Stimulated activated CD4-positive, alpha-beta T cell treated with anti-CD3 and anti-CD28 coated beads, Interleukin-1b, Interleukin-23, amount 100 ng/mL, for 1 hour (primary cell): ENCODE measurements at places on chromosomes 2 and 18.

GRCh38 chr2:47950340-47951301, 44.3 kb upstream of the FBXO11 start:
- DNase-seq: no peak

DNA sequence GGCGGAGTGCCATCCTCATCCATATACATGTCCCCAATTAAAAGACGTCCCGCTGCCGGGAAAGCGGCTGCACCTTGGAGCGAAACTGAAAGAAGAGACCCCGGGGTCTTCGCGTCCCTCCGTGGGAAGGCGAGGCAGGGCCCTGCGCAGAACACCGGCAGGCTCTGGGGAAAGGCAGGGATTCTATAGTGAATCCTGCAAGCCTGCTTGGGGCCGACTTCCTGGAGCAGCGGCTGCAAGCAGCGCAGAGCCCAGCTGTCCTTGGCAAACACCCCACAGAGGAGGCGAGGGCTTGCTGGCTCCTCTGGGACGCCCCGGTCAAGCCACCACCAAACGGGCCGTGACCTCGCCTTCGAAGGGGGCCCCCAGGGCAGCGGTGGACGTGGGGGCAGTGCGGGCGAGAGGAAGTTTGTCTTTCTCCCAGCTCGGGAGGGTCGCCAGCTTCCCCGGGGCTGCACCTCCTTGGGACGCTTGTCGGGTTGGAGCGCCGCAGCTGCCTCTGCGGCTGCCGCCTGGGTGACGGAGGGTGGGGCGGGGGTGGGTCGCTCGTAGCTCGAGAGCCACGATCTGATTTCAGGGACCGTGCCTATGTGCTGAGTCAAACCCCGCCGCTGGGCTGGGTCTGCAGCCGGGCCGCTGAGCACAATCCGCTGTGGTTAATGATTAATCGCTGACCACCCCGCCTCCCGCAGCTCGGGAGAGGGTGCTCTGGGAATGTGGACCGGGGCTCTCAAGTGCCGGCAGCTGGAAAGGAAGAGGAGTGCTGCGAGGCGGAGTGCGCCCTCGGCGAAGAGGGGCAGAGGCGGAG, 486 bp upstream of the GPR39 start:
- no peak for DNase-seq

DNA sequence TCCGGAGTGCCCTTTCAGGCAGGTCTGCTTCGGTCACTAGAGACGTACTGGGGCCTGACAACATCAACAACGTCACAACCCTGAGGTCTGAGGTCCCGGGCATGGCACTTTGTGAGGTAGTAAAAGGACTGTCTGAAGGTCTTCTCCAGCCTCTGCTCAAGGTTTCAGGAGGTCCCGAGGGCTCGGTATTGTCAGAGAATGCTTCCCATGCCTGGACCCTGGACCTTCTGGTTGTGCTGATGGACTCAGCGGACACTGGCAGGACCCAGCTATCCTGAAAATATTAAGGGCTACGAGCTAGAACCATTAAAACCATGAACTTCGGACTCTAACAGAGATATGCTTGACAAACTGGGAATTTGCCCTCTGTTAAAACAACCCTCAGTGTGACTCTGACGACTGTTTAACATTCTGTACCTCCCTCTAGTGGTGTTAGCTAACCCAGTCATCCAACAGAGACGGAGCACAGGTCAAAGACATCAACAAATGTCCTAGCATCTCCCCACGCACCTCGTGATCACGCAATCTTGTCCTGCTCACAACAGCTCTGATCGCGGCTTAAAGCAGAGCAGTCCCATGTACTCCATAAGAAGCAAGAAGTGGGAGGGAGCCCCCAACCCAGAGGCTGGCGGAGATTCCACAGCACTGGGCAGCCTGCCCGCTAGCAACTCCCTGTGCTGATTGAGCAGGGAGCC, 96.5 kb downstream of the CCDC93 start:
- no peak for DNase-seq

DNA sequence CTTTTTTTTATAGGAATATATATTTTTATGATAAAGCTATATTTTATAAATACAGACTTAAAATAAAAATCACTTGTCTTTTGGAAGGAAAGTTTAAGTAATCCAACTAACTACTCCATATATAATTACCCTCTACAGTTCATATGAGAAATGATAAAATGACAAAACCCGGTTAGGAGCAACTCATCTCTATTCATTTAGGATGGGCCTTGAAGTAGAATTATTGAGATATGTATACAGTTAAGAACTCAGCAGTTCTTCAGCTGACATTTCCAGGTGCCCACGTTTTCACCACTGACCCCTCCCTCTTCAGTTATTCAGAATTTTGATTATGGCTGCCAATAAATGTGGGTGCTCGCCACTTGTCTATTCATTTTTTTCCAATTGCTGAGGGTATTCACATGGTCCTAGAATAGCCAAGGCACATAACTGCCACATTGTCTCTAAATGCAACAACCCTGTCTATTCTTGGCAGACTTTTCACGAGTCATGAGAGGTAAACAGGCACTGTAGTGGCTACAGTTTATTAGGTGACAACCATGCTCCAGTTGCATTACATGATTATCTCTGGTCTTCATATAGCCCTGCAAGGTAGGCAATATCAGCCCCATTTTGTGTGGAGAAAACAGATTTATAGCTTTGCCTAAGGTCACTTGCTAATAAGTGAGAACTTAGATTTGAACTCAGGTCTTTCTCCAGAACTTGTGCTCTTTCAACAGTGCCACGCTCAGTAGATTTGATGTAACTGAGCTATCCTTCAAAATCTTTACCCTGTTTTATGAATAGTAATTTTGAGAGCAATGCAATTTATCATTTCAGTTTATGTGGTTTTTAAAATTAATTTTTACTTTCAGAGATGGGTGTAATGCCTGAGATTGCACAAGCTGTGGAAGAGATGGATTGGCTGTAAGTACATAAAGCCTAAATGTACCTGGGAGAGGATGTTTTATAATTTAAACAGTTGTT, 2.9 kb downstream of the DDX1 start:
- DNase-seq: no peak

DNA sequence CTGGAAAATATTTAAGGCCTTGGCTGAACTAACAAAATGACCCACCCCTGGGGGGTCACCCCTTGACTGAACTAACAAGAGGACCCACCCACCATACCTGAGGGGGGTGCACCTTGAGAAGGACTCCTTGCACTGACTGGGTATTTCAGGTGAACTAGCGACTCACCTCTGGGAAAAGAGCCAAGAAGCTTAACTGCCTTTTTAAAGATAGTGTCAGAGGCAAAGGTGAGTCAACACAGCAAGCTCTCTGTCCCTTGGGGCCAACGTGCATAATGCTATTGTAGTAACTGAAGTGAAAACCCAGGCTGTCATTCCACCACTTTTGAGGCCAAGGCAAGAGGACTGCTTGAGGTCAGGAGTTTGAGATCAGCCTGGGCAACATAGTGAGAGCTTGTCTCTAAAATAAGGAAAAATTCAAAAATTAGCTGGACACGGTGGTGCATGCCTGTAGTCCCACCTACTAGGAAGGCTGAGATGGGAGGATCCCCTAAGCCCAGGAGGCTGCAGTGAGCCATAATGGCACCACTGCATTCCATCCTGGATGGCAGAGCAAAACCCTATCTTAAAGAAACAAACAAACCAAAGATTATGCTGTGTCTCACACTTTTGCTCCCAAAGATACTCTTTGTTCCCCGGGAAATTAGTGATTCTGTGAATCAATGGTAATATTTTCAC, 36.4 kb upstream of the ZCCHC2 start:
- no peak for DNase-seq

GRCh38 chr2:33289961-33290360, 186.5 kb upstream of the RASGRP3 start:
- DNase-seq: no peak

- DNase-seq: no peak
Measured at GRCh38 chr2:62287899-62288880, 92.3 kb downstream of the B3GNT2 start.

GRCh38 chr2:131093696-131094462, 619 bp upstream of the FAM168B start:
- no peak for DNase-seq

- DNase-seq: no peak
Measured at GRCh38 chr2:148829618-148830017, 45.4 kb upstream of the KIF5C start.

GRCh38 chr2:234995332-234996068, 43.7 kb downstream of the SH3BP4 start:
- no peak for DNase-seq

DNA sequence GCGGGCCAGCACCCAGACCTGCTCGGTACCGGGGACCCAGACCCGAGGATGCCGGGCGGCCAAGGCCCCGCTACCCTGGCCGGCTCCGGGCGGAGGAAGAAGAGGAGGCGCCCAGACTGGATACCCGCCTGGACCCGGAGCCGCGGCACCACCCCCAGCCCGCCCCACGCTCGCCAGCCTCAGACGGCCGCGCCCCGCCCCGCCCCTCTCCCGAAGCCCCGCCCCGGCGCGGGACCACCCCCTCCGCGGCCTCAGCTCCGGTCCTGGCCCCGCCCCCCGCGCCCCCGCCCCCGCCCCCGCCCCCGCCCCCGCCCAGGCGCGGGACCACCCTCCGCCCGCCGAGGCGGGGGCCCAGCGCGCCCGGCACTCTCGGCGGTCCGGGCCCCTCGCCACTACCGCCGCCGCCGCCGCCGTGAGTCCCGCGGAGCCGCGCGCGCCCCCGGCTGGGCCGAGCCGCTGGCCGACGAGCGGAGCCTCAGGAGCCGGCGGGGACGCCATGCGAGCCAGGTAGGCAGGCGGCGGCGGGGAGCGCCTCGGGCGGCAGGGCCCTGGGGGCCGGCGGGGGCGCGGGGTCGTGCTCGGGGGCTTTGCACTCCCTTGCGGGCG, at the start of gene SH3BP4:
SH3BP4 (plus strand) TSS at position 354 of the 606 bp plus-strand sequence. CDS start 82,986 bp downstream, outside the sequence.
- DNase-seq: peak; percentile 29

- no peak for DNase-seq
Measured at GRCh38 chr18:22694954-22695353, 238.2 kb upstream of the RBBP8 start.

DNA sequence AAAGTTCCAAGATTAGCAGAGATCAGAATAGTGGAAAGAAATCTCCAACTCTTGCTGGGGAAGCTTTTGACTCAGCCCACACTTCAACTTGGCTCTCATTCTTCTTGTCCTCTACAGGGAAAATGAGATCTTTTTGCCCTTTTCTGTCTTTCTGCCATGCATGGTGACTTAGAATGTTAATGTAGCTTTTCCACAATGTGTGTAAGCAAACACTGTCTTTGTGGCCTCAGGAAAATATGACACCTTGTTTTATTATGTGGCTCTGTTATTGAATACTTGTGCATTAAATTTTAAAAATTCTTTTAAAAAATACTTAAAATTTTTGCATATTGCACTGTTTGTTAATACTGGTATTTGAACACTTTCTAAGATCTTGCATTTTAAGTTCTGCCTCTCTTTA, 65.4 kb upstream of the WDR75 start:
- DNase-seq: no peak

GRCh38 chr2:134039912-134040581, 213.8 kb upstream of the MGAT5 start:
- DNase-seq: no peak

DNA sequence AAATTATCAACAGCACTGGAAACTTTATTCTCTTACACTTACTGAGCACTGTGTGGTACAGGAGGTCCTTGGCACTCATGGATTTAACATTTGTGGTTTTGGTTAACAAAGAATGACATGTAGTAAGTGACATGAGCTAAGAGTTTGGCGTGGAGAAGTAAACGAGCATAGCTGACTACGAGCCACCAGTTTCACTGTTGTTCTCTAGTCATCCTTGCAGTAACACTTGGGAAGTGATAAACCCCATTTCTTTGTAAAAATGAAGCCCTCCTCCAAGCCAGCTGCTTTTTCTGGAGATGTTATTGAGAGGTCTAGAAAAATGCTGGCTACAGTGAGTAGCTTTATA, 32.7 kb downstream of the QPCT start:
- no peak for DNase-seq

DNA sequence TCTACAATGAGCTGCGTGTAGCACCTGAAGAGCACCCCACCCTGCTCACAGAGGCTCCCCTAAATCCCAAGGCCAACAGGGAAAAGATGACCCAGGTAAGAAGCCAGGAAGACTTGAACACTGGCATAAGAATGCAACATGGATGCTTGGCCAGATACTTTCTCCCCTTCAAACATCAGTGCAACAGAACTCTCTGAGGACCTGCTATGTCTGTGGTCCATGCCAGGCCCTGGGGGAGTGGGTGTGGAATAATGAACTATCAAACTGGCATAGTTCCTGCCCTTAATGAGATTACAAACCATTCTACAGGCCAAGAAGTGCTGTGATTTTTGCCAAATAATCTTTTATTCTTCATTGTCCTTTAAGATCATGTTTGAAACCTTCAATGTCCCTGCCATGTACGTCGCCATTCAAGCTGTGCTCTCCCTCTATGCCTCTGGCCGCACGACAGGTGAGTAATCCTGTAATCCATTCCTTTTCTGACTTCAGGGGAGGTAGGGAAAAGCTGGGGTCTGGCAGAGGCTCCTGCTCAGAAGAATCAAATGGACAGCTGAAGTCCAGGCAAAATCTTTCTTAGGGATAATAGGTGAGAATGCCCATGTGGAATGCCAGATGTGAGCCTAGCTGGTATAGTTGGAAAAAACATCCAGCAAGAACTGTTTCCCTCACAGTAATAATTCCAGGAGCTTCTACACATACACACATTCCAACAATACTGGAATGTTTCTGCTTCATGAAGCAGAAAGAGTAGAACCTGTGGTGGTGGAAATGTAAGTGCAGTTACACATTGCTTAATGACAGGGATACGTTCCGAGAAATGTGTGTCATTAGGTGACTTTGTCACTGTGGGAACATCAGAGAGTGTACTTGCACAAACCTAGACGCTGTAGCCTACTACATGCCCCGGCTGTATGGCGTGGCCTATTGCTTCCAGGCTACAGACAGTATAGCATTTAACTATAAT, 16.2 kb downstream of the ACTG2 start:
- DNase-seq: no peak

GRCh38 chr2:96205888-96206287, 2.7 kb downstream of the STARD7 start:
- no peak for DNase-seq

- DNase-seq: no peak
Measured at GRCh38 chr2:188506843-188507242, 215.2 kb downstream of the GULP1 start.

GRCh38 chr2:65357095-65357958, 75.1 kb downstream of the SPRED2 start:
- no peak for DNase-seq

- DNase-seq: no peak
Measured at GRCh38 chr2:178513876-178514275, 33.6 kb downstream of the PLEKHA3 start.

GRCh38 chr2:17540093-17540812, at the start of gene VSNL1:
Gene VSNL1 (plus strand): TSS chr2:17540696. CDS start chr2:17592075, 51,379 bp downstream.
- DNase-seq: no peak

DNA sequence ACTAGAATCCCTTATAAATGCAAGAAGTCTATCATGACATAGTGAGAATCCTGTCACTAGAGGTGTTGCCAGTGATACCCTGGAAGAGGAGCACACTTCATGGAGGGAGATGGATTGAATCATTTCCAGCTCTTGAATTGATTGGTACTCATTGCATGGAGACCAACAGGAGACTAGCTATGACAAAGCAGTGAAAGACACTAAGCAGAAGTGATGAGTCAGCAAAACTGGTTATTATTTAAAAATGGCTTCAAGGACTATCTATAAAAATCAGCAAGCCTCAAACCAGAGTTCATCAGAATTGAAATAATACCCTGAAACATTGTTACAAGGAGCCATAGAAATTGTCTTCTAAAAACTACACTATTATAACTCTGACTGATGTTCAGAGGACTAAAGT, 200.3 kb downstream of the PDE11A start:
- DNase-seq: no peak
